ENCODE measurements at places on chromosomes 16 and 17. TPM values are rescaled to one million over a fixed set of nuclear protein-coding genes. Genes with fewer than 3 reads are reported as not detected.

GRCh38 chr16:66168777-66169176 lies 197.7 kb upstream of the CDH5 start:
- no peaks in the 10 kb centered on the region for H3K27me3 ChIP-seq
- DNase-seq = no peak
- H3K27ac ChIP-seq = no peak overlapping the region
- no peaks in the 10 kb centered on the region for H3K36me3 ChIP-seq
- no peak overlapping the region for H3K4me3 ChIP-seq

GRCh38 chr17:78108726-78109488 lies 19.6 kb downstream of the TMC6 start:
- H3K4me1 ChIP-seq = peaks cover 18% of the 10 kb centered on the region
- no peak overlapping the region for H3K4me3 ChIP-seq
- DNase-seq = no peak
- H3K27me3 ChIP-seq = no peaks in the 10 kb centered on the region

GRCh38 chr16:35751191-35751941 lies 2292.0 kb downstream of the TP53TG3F start:
- no peaks in the 10 kb centered on the region for H3K4me1 ChIP-seq
- DNase-seq = no peak
- no peaks in the 10 kb centered on the region for H3K36me3 ChIP-seq
- no peak overlapping the region for H3K27ac ChIP-seq
- H3K4me3 ChIP-seq = no peak overlapping the region

DNA sequence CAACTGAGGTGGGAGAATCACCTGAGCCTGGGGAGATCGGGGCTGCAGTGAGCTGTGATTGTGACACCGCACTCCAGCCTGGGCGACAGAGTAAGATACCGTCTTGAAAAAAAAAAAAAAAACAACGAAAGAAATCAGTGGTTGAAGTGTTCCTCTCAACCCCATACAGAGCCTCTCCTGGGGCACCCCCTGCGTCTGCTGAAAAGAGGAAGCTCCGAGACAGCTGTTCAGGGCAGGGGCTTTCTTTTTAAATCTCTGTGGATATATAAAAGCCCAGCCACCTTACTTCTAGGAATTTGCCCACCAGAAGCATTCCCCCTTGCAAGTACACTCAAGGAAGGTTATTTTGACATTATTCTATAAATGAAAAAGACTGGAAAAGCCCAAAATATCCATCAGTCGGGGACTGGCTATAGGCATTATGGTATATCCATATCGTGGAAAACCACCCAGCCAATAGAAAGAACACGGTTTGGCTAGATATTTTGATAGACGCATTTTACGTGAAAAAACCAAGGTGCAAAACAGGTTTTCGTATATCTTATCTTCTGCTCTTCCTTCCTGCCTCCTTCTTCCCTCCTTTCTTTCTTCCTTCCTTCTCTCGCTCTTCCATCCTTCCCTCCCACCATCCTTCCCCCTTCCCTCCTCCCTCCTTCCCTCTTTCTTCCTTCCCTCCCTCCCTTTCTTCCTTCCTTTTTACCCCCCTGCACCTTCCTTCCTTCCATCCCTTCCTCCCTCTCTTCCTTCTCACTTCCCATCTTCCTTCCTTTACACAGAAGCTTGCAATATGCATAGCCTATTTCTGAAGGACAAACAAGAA lies 9.2 kb upstream of the CCL22 start:
- DNase-seq = no peak
- H3K27ac ChIP-seq = no peak overlapping the region
- peaks cover 56% of the 10 kb centered on the region for H3K27me3 ChIP-seq
- no peak overlapping the region for H3K4me3 ChIP-seq
- peaks cover 8% of the 10 kb centered on the region for H3K4me1 ChIP-seq
- no peaks in the 10 kb centered on the region for H3K36me3 ChIP-seq

DNA sequence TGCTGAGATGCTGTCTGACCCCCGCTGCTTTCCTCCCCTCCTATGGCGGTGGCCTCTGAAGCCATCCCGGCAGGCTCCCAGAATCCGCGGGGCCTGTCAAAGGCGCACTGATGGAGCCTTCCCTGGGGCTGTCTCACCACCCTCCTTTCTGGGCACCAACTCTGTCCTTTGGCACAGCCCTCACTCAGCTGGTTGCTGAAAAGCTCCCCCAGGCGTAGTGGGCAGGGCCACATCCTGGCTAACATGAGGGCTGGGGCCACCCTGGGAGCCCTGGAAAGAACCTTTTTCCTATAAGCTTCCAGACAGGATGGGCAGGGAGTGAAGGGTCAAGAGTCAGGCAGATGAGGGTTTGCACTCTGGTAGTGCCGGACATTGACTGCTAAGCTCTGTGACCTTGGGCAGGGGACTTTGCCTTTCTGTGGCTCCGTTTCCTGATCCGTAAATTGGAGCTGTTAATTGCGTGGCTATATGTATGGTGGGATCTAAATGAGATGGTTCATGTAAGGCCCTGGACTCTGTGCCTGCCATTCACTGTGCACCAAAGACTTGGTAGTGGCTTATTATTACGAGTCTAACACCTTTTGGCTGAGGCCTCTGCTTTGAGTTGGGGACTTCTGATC lies 27.6 kb upstream of the LASP1NB start:
- H3K27ac ChIP-seq = peak overlapping the region; percentile 98
- no peak for DNase-seq
- H3K36me3 ChIP-seq = peaks cover 46% of the 10 kb centered on the region
- H3K4me1 ChIP-seq = peaks cover 77% of the 10 kb centered on the region

DNA sequence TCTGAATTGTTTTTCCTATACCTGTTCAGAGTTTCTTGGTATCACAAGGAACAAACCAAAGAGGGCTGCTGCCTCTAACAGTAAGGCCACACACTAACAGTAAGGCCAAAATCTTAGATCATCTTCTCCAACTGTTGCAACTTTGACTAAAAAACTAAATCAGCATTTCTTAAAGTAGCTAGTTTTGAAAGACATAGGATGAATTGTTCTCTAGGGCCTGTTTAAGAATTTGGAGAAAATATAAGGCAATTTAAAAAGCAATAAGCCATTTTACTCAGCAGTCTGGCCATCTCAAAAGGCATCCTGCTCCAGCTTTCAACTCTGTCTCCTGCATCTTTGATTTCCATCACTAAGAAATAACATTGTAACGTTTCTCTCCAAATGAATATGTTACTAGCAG lies 105.0 kb upstream of the MON1B start:
- H3K4me3 ChIP-seq = no peak overlapping the region
- no peaks in the 10 kb centered on the region for H3K27me3 ChIP-seq
- no peaks in the 10 kb centered on the region for H3K36me3 ChIP-seq
- DNase-seq = no peak
- no peak overlapping the region for H3K27ac ChIP-seq

GRCh38 chr17:44267165-44267455 lies 825 bp downstream of the SLC4A1 start:
- H3K4me3 ChIP-seq = no peak overlapping the region
- H3K27me3 ChIP-seq = no peaks in the 10 kb centered on the region
- no peak for DNase-seq
- H3K27ac ChIP-seq = no peak overlapping the region
- H3K36me3 ChIP-seq = no peaks in the 10 kb centered on the region
- no peaks in the 10 kb centered on the region for H3K4me1 ChIP-seq

DNA sequence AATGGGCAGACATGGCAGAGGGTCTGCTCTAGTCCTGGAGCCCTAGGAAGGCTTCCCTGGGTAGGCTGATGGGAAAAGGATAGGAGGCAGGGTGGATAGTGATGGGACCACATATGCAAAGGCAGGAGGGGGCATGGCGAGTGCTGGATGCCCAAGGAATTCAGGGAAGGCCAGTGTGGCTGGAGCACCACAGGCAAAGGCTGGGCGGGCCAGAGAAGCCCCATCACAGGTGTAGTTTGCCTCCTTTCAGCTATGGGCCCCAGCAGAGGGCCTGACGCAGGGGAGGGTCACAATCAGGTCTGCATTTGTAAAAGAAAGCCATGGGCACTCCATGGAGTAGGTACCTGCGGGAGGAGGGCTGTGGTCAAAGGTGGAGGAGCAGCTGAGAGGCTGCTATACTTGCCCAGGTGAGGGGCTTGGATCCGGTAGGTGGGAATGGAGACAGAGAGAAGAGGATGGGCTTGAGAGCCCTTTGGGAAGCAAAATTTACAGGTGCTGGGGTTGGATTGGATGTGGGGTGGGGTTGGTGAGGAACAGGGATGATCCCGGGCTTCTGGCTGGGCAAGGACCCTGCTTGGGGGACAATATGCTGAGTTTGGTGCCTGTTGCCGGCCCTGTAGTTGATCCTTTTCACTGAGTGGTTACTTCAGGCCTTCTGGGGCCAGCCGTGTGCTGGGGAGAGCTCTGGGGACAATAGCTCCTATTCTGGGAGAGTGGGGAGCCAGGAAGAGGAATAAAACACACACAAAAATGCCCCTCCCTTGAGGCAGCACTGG lies 6.5 kb upstream of the COL1A1 start:
- peaks cover 8% of the 10 kb centered on the region for H3K4me1 ChIP-seq
- no peak overlapping the region for H3K27ac ChIP-seq
- DNase-seq = no peak
- H3K27me3 ChIP-seq = peaks cover 73% of the 10 kb centered on the region

DNA sequence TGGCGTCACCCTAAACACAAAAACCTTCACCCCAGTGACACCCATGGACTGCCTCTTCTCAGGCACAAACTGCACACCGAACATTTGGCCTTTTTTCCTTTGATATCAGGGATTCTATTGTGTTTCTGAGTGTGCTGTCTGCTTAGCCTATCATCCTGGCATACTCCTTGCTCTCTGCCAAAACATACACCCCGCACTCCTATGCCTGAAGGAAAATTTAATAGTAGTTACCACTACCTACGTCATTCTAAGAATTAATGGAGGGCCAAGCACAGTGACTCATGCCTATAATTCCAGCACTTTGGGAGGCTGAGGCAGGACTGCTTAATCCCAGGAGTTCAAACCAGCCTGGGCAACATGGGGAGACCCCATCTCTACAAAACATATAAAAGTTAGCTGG lies 19.9 kb upstream of the SLFN13 start:
- H3K4me3 ChIP-seq = no peak overlapping the region
- H3K27me3 ChIP-seq = no peaks in the 10 kb centered on the region
- H3K4me1 ChIP-seq = peaks cover 53% of the 10 kb centered on the region
- no peak for DNase-seq

DNA sequence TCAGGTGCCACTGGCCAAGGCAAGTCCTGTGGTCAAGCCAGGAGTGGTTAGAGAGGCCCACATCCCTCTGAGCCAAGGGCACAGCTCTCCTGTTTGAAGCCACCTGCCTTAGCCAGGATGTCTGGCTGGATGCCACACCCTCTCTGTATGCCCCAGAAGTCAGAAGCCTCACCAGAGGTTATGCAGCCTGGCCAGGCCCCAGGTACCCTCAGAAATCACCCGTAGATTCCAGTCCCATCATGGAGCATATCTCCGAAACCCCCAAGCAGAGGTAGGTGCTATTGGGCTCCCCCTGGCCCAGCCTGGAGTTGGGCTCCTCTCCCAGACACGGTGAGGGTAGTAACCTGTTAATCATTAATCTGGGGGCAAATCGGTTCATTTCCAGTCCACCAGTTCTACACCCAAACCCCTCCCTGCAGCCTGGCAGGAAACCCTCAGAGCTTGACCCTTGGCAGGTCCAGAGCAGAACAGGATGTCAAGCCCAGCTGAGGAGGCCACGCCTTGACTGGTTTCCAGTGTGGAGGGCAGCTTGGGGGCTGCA lies 60.6 kb upstream of the TMEM97 start:
- H3K36me3 ChIP-seq = no peaks in the 10 kb centered on the region
- no peaks in the 10 kb centered on the region for H3K4me1 ChIP-seq
- DNase-seq = no peak
- no peak overlapping the region for H3K4me3 ChIP-seq
- peaks cover 9% of the 10 kb centered on the region for H3K27me3 ChIP-seq

GRCh38 chr17:30920683-30921543 lies 832 bp upstream of the ADAP2 start:
- peaks cover 8% of the 10 kb centered on the region for H3K4me1 ChIP-seq
- H3K4me3 ChIP-seq = no peak overlapping the region
- H3K27ac ChIP-seq = no peak overlapping the region
- H3K27me3 ChIP-seq = peaks cover 50% of the 10 kb centered on the region
- no peak for DNase-seq

DNA sequence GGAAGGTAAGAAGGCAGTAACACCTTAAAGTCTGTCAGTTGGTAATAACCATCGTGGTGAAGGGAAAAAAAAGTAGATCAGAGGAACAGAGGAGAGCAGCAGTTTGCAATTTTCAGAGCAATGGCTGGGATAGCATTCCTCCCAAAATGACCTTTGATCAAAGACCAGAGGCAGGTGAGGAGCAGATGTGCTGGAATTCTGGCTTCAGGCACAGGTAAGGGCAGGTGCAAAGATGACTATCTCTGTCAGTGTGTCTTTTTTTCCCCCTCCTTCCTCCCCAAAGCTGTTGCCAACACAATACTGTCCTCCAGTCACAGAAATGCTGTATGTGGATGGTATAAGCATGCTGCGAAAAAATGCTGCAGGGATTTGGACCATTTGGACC lies 166.7 kb downstream of the XYLT1 start:
- peaks cover 39% of the 10 kb centered on the region for H3K4me1 ChIP-seq
- no peak overlapping the region for H3K27ac ChIP-seq
- DNase-seq = no peak
- no peaks in the 10 kb centered on the region for H3K27me3 ChIP-seq

DNA sequence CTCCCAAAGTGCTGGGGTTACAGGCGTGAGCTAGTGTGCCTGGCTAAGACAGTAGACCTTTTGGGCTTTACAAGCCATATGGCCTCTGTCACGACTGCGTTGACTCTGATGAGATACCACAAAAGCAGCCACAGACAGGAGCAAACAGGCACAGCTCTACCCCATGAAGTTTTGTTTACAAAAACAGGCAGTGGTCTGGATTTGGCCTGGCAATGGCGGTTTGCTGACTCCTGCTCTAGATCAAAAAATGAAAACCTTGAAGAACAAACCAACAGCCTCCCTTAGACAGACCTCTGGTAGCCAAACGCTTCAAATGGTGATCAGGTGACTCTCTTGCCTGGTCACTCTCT lies 20.7 kb downstream of the SLC43A2 start:
- H3K27me3 ChIP-seq = no peaks in the 10 kb centered on the region
- no peaks in the 10 kb centered on the region for H3K36me3 ChIP-seq
- no peak overlapping the region for H3K27ac ChIP-seq
- no peak overlapping the region for H3K4me3 ChIP-seq
- peaks cover 13% of the 10 kb centered on the region for H3K4me1 ChIP-seq

GRCh38 chr16:89904606-89905510 lies 13.8 kb upstream of the MC1R start:
- H3K27ac ChIP-seq = no peak overlapping the region
- no peaks in the 10 kb centered on the region for H3K27me3 ChIP-seq
- peaks cover 35% of the 10 kb centered on the region for H3K36me3 ChIP-seq
- no peak overlapping the region for H3K4me3 ChIP-seq

DNA sequence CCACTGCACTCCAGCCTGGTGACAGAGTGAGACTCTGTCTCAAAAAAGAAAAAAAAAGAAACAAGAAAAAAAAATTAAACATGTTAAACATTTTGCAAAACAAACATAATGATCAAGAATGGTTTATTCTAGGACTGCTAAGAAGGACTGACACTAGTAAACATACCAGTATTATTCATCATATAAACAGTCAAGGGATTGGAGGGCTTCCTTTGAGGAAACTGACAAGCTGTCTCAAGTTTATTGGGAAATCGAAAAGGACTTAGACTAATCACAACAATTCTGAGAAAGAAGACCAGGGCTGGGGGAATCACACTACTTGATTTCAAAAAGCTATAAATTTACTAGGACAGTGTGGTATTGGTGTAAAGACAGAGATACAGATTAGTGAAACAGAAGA lies 75.5 kb downstream of the MYH10 start:
- no peak overlapping the region for H3K4me3 ChIP-seq
- H3K4me1 ChIP-seq = no peaks in the 10 kb centered on the region
- DNase-seq = no peak

- DNase-seq = no peak
- no peaks in the 10 kb centered on the region for H3K4me1 ChIP-seq
- H3K27me3 ChIP-seq = no peaks in the 10 kb centered on the region
- no peak overlapping the region for H3K4me3 ChIP-seq
- no peak overlapping the region for H3K27ac ChIP-seq
Measured at GRCh38 chr16:77711775-77712174, 10.5 kb upstream of the NUDT7 start.

Gene ATF7IP2
- 18.7 TPM for total RNA-seq

Gene C1QL1
- 0.38 TPM for total RNA-seq

Gene TP53TG3
- not detected for total RNA-seq
